ENCODE measurements at places on chromosomes 6 and 20. TPM values are rescaled to one million over a fixed set of nuclear protein-coding genes. Genes with fewer than 3 reads are reported as not detected.

DNA sequence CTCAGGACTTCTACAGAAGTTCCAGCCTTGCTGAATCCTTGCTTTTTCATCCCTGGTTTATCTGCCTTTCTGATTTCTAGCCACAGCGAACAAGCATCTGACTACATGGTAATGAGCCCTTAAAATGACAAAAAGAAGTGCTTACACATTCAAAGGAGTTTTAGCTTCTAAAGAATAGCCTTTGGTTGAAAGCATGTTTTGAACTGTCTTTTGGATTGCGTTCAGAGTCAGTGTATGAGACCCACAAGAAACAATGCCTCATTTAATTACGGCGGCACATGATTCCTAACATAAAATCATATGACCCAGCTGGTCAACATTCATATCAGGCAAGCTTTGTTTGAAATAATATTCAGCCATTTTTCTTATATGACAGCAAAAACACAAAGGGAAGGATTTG lies 784.2 kb downstream of the KIF16B start:
- H3K36me3 ChIP-seq, result no peaks in the 10 kb centered on the region
- H3K27me3 ChIP-seq, result no peaks in the 10 kb centered on the region
- no peaks in the 10 kb centered on the region for H3K4me1 ChIP-seq
- no peak overlapping the region for H3K27ac ChIP-seq

- H3K4me1 ChIP-seq, result peaks cover 3% of the 10 kb centered on the region
- H3K27me3 ChIP-seq, result no peaks in the 10 kb centered on the region
- no peak overlapping the region for H3K27ac ChIP-seq
- no peak for DNase-seq
Measured at GRCh38 chr20:11018668-11019170, 344.9 kb upstream of the JAG1 start.

GRCh38 chr6:35706468-35706867 lies 17.8 kb upstream of the FKBP5 start:
- peaks cover 6% of the 10 kb centered on the region for H3K4me1 ChIP-seq
- no peak for DNase-seq
- no peaks in the 10 kb centered on the region for H3K27me3 ChIP-seq
- H3K36me3 ChIP-seq, result no peaks in the 10 kb centered on the region
- no peak overlapping the region for H3K4me3 ChIP-seq
- H3K27ac ChIP-seq, result no peak overlapping the region

GRCh38 chr6:139852488-139853140 lies 478.2 kb upstream of the CITED2 start:
- H3K4me1 ChIP-seq, result no peaks in the 10 kb centered on the region
- no peak for DNase-seq
- no peak overlapping the region for H3K27ac ChIP-seq

DNA sequence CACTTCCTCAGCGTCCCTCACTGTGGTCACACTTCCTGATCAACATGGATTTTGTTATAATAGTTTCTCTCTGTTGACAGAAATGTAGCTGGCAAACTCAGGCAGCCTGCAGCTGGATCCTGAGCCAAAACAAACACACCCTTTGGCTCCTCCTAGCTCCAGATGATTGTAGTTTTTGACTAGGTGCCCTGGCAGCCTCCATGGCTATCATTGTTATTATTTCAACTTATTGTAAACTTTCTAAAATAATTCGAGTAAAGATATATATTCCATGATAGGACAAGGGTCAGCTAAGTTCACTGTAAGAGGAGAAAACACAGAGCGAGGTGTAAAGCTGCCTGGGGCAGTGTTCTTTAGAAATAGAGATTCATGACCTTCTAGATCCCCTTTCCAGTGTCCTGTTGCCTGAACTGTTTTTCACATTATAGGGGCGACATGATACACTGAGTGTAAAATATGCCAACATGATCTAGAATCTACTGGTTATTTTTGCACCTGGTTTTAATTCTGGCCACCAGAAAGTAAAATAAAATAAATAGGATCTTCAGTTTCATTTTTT lies 98.2 kb upstream of the HDGFL1 start:
- H3K4me3 ChIP-seq, result no peak overlapping the region
- H3K36me3 ChIP-seq, result no peaks in the 10 kb centered on the region
- no peak for DNase-seq

DNA sequence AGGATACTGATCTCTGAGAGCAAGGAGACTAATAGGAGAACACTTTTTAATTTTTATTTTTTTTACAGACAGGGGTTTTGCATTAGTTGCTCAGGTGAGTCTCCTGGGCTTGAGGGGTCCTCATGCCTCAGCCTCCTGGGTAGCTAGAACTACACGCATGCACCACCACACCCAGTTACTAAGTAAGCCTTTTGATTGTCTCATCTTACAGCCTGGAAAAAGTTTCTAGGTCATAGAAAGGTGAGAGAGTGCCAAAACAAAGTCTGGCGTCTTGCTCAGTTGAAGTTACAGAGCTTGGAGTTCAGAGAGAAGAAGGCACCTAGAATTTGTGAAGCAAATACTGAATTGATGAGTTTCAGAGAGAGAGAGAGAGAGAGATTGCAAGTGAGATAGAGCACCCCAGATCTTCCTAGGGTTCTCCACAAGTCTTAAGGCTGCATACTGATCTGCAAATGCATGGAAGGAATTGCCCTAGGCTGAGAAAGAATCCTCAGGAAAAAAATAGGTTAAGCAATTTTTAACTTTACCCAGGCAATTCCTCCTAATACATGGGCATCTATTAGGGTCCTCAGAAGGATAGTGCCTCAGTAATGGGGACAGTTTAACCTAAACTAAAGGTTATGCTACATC lies 37.6 kb upstream of the PHIP start:
- no peak for DNase-seq
- H3K27me3 ChIP-seq, result no peaks in the 10 kb centered on the region
- H3K27ac ChIP-seq, result no peak overlapping the region
- H3K4me1 ChIP-seq, result no peaks in the 10 kb centered on the region
- H3K36me3 ChIP-seq, result no peaks in the 10 kb centered on the region
- H3K4me3 ChIP-seq, result no peak overlapping the region

DNA sequence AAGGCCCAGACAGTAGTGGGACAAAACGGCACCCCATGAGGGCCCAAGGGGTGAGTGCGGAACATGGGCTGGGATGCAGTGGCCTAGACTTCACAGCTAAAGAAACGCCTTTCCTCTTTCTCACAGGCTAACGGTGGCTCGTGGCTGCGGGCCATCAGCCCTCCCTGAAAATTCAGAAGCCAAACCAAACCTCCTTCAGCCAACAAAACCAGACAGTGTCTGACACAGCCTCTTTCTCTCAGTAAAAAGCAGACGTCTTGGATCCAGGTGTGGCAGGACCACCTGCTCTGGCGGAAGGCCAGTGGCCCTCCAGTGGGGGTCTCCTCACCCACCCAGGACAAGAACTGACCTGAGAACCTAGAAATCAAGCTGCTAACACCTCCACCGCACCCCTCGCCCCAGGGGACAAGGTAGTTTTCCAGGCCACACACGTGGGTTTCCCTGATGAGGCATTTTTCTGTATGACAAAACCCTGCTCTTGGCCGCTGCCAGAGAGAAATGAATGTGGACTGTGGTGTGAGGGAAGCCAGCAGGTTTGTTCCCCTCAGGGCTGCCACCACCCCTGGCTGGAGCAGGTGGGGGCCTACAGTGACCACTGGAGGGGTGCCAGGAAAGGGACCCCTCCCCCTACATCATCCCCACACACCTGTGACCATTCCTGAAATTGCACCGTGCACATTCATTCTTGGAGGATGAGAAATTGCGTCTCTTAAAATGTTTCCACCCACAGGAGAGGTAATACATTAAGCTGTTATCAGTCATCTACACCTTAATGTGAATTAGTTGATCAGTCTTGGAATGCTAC lies 76.8 kb upstream of the PIM1 start:
- DNase-seq, result peak; percentile 73
- no peaks in the 10 kb centered on the region for H3K27me3 ChIP-seq
- H3K4me3 ChIP-seq, result no peak overlapping the region
- H3K27ac ChIP-seq, result peak overlapping the region; percentile 68
- no peaks in the 10 kb centered on the region for H3K36me3 ChIP-seq

DNA sequence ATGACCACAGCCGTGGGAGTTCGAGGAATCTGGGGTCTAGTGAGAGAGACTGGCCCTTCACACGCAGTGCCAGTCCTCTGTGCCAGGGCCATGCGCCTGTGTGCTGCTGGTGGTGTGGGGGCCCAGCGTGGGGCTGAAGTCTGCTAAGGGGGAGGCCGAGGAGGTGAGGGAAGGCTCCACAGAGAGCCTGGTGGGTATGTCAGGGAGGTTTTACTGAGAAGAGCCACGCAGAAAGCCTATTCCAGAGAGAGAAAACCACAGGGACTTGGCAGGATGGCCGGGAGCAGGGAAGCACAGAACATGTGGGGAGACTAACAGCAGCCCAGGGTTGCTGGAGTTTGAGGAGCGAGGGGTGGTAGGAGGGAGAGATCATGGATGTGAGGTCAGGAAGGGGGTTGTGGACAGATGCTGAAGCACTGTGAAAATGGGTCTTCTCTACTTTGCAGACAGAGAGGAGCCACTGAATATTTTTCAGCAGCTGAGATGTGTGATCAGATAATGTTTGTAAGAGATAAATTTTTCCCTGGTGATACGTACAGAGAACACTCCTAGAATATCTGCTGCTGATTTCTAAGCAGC lies 35.3 kb downstream of the DUSP22 start:
- H3K27ac ChIP-seq, result no peak overlapping the region
- H3K27me3 ChIP-seq, result no peaks in the 10 kb centered on the region
- H3K4me3 ChIP-seq, result no peak overlapping the region
- H3K36me3 ChIP-seq, result no peaks in the 10 kb centered on the region
- DNase-seq, result no peak

DNA sequence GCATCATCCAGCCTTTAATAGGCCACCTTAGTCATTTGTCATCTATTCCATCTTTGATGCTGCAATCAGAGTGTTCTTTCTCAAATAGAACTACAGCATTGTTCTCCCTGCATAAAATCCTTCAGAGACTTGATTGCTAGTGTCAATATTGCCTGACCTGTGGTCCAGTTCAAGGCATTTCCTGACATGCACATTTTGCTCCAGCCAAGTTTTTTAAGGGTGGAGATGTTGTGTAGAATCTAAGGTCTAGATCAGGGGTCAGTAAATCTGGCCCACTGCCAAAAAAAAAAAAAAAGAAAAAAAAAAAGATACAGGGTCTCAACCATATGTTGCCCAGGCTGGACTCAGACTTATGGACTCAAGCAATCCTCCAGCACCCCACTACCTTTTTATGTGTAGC lies 354.4 kb downstream of the FRK start:
- H3K27me3 ChIP-seq, result no peaks in the 10 kb centered on the region
- no peak for DNase-seq
- no peak overlapping the region for H3K4me3 ChIP-seq
- H3K27ac ChIP-seq, result no peak overlapping the region
- no peaks in the 10 kb centered on the region for H3K36me3 ChIP-seq

- no peaks in the 10 kb centered on the region for H3K27me3 ChIP-seq
- peaks cover 17% of the 10 kb centered on the region for H3K36me3 ChIP-seq
- no peak overlapping the region for H3K27ac ChIP-seq
- H3K4me3 ChIP-seq, result no peak overlapping the region
- H3K4me1 ChIP-seq, result peaks cover 15% of the 10 kb centered on the region
Measured at GRCh38 chr20:32336918-32337347, 21.2 kb upstream of the ASXL1 start.

DNA sequence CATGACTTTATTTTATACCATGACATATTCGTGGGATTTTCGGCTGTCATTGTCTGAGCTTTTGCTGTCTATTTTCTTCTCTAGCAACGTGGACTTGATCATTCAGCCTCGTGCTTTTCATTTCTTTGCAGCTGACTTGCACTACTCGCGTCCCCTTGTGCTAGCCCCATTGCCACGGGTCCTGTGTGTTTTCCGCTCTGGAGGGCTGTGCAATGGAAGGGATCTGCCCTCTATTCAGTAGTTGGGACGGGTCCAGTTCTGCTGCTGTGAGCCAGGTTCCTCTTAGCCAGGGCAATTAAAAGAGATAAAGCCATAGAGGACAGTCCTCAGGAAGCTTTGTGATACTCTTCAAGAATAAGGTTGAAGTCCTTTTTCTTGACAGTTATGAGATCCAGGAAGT lies 17.6 kb downstream of the NEDD9 start:
- H3K27me3 ChIP-seq, result no peaks in the 10 kb centered on the region
- peaks cover 4% of the 10 kb centered on the region for H3K36me3 ChIP-seq
- H3K27ac ChIP-seq, result peak overlapping the region; percentile 57

GRCh38 chr6:144036835-144037195 lies 28.8 kb upstream of the PLAGL1 start:
- peak overlapping the region; percentile 65 for H3K27ac ChIP-seq
- peak overlapping the region; percentile 36 for H3K4me3 ChIP-seq
- H3K36me3 ChIP-seq, result no peaks in the 10 kb centered on the region
- peaks cover 13% of the 10 kb centered on the region for H3K4me1 ChIP-seq
- no peak for DNase-seq
- H3K27me3 ChIP-seq, result no peaks in the 10 kb centered on the region

- H3K27ac ChIP-seq, result no peak overlapping the region
- no peak for DNase-seq
- no peaks in the 10 kb centered on the region for H3K27me3 ChIP-seq
- no peaks in the 10 kb centered on the region for H3K36me3 ChIP-seq
- peaks cover 43% of the 10 kb centered on the region for H3K4me1 ChIP-seq
- H3K4me3 ChIP-seq, result no peak overlapping the region
Measured at GRCh38 chr6:156885562-156885961, 108.4 kb downstream of the ARID1B start.

- DNase-seq, result no peak
- peaks cover 12% of the 10 kb centered on the region for H3K4me1 ChIP-seq
- no peak overlapping the region for H3K27ac ChIP-seq
Measured at GRCh38 chr6:14447240-14447639, 329.7 kb downstream of the CD83 start.

- no peak overlapping the region for H3K27ac ChIP-seq
- no peak overlapping the region for H3K4me3 ChIP-seq
- DNase-seq, result no peak
- H3K4me1 ChIP-seq, result peaks cover 16% of the 10 kb centered on the region
Measured at GRCh38 chr6:139584599-139584998, 210.2 kb upstream of the CITED2 start.

Gene SSTR4
- not detected for total RNA-seq

Gene LTB
- total RNA-seq, result not detected

Gene RSPH9
- total RNA-seq, result 0.57 TPM

Gene GNL1
- total RNA-seq, result 39.4 TPM

Gene SIGLEC1
- total RNA-seq, result 1.5 TPM

Gene PPIL6
- 1.9 TPM for total RNA-seq

Gene CFAP206
- 0.85 TPM for total RNA-seq

Gene MUC21
- not detected for total RNA-seq
